ENCODE measurements at places on chromosomes 7 and 10.
A peak's percentile ranks its signal among the peaks of the same experiment; 100 is the strongest.

GRCh38 chr10:56346845-56347415 lies 14.1 kb downstream of the ZWINT start:
- peak; percentile 20 for DNase-seq

DNA sequence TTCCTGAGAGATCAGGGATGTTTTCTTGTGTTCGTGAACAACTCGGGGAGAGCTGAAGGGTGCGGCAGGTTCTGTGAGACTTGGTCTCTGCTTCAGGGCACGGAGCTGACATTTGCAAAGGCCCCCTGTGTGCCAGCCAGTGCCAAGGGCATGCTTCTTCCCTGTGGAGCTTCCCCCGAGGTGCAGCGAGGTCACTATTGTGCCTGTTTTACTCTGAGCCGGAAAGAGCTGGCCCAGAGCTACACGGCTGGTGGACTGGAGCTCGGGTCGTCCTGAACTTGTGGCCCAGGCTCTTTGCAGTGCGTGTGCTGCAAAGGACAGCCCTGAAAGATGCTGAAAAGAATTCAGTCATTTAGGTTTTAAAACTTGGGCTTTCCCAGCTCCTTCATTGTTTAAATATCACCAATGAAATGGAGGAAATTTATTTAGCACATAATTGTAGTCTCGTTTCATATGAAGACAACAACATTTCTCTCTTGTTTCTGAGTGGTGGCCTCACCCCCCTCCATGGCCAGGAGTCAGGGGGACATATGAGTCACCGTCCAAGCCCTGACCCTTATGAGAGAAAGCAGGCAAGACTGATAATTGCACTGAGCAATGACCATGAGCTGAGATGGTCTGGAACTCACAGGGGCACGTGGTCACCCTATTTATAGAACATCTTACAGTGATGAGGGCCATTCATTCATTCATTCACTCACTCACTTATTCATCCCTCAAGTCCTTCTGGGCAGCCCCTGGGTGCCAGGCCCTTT lies 102.6 kb downstream of the PTPRE start:
- DNase-seq, result no peak

DNA sequence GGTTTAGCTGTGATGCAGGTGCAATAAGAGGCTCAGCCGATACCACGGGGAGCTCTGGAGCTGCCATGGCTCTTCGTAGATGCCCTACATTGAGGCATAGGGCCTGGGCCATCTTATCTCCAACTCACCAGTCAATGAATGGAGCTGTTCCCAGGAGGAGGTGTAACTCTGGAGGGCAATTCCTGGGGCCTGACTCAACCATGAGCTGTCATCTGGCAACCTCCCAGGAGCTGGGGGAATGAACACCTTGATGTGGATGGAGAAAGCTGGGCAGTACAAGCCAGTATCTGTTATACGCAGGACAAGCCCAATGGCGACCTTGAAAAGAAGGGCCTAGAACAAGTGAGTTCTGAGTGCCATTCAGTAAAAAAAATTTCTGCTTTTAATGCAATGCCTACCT lies 224.0 kb upstream of the PLXDC2 start:
- DNase-seq, result peak; percentile 6

GRCh38 chr7:95501261-95501832 lies 15.6 kb downstream of the ASB4 start:
- DNase-seq, result no peak

- DNase-seq, result no peak
Observed at GRCh38 chr7:31663072-31663471, 23.9 kb upstream of the PPP1R17 start.

- DNase-seq, result no peak
Observed at GRCh38 chr10:110492069-110492822, 5.5 kb upstream of the DUSP5 start.

GRCh38 chr10:71234970-71235685 lies 22.8 kb downstream of the UNC5B start:
- DNase-seq, result no peak

DNA sequence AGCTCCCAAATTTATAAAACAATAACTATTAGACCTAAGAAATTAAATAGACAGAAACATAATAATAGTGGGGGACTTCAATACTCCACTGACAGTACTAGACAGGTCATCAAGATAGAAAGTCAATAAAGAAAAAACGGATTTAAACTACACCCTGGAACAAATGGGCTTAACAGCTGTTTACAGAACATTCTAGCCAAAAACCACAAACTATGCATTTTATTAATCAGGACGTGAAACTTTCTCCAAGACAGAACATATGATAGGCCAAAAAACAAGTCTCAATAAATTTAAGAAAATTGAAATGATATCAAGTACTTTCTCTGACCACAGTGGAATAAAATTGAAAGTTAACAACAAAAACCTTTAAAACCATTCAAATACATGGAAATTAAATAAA lies 46.4 kb downstream of the ZNF680 start:
- no peak for DNase-seq

DNA sequence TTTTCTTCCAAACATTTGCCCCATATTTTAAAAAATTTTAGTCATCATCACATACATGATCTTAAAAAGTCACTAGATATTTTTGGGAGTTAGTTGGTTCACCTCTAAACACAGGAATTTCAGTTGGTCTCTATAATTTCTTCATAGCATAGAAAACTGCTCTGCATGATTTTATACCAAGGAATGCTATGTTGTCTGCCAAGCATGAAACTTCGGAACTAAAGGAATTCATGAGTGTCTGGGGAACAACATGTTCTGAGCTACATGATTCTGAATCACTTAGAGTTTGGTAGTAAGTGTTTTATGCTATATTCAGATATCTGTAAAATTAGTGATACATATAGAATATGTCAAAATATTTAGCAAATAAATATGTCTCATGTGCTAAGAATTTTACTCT lies 957.8 kb downstream of the GATA3 start:
- no peak for DNase-seq

DNA sequence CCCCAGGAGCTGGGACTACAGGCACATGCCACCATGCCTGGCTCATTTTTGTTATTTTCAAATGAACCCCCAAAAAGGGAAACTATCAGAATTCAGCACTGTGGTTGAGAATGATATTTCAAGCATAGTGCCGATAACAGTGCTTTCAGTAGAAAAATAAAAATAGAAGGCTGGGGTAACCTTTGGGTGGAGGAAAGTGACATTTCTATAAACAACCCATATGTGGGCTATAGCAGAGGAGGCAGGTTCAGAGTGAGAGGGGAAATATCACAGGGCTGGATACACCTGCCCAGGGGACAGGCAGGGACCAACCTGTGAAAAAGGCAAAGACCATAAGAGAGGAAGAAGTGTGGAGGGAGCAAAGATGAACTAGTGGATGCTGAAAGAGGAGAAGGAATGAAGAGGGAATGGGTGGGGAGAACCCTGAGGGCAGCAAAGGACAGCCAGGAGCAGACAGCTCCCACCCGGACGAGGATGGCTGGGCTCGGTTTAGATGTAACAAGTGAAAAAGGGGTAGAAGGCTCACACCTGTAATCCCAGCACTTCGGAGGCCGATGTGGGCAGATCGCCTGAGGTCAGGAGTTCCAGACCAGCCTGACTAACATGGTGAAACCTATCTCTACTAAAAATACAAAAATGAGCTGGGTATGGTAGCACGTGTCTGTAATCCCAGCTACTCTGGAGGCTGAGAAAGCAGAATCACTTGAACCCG lies 56.5 kb downstream of the MAP3K8 start:
- DNase-seq, result no peak

GRCh38 chr7:135151533-135151932 lies 3.7 kb downstream of the TMEM140 start:
- no peak for DNase-seq

DNA sequence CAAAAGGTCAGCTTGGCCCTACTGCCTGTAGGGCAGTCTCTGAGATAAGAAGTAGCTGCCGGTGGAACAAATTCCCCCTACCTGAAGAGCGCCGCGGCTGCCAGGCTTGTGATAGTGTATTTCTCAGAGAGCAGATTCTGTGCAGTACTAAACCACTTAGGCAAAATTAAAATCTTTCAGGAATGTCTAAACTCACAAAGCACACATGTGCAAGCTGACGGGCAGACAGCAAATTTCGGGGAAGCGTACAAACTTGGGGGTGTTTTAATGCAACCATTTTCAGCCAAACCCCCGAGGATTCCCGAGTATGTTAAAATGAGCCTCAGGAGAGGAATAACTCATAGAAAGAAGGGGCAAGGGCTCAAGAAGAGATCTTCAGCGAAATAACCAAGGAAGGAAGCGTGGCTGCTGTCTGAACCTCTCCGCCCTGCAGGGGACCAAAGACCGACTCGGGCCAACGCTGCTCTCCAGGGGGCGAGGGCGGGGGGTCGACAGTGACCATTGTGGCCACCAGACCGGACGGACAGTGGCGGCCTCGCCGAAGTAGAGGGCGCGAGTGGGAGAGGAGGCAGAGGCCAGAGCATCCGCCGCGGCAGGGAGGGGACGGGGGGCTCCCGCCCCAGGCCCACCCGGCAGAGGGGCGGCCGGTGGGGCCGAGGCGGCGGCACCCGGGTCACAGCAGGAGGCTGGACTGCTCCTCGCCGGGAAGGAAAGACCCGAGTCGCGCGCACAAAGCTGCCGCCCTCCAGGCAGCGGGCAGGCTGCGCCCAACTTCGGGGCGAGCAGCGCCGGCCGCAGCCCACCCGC lies 819 bp downstream of the HYCC1 start:
- no peak for DNase-seq

- DNase-seq, result no peak
Observed at GRCh38 chr7:91653286-91653685, 227.2 kb downstream of the MTERF1 start.

- no peak for DNase-seq
Observed at GRCh38 chr7:27590416-27590815, 72.3 kb downstream of the HIBADH start.

DNA sequence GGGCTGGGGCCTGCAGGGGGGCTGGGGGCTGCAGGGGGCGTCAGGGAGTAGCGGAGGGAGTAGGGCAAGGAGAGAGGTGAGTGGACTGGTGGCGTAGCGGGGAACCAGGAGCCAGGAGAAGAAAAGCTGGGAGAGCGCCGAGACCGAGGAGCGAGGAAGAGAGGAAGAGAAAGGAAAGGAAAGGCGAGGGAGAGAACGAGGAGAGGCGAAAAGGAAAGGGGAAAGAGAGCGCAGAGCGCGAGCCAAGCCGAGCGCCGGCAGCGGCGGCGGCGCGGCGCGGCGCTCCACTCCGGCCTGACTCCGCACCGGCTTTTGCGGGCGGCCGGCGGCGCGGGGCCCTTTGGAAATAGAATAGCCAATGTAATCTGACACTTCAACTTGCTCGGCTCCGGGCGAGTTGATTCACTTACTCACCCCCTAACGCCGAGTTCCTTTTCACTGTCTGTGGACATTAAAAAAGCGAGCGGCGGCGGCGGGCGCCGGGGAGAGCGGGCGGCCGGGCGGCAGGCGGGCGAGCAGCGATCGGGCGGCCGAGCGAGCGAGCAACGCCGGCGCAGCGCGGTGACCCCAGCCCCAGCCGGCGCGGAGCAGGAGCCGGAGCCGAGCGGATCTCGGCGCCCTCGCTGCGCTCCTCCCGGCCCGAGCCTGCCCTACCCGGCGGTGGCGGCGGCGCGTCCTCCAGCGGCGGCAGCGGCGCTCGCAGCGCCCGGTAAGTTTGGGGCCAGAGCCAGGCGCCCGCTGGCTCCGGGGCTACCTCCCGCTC lies at the start of gene ZMIZ1:
ZMIZ1 (plus strand) TSS at position 405 of the 763 bp plus-strand sequence. CDS start 132,667 bp downstream, outside the sequence.
- DNase-seq, result peak; percentile 77

DNA sequence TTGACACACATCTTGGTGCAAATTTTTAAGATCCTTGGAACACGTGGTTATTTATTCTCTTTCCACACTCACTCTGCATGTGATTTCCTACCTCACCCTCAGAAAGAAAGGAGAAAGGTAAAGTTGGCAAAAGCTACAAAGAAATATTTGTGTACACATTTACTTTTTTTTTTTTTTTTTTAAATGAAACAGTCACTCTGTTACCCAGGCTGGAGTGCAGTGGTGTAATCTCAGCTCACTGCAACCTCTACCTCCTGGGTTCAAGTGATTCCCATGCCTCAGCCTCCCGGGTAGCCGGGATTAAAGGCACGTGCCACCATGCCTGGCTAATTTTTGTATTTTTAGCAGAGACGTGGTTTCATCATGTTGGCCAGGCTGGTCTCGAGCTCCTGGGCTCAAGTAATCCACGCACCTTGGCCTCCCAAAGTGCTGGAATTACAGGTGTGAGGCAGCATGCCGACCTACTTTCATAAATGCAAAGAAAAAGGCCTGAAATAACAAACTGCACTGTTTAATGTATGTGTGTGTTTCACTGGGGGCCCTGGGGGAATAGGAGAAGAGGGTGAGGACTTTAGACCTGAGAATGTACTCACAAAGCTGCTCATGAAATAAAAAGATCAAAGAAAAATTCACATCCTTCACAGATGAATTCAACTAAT lies 71.6 kb upstream of the GRID1 start:
- no peak for DNase-seq

GRCh38 chr7:33108554-33109004 lies 625 bp downstream of the RP9 start:
- DNase-seq, result no peak

GRCh38 chr7:85479918-85480643 lies 293.2 kb upstream of the SEMA3D start:
- DNase-seq, result no peak

- DNase-seq, result no peak
Observed at GRCh38 chr10:88497913-88498312, 85.2 kb downstream of the RNLS start.

DNA sequence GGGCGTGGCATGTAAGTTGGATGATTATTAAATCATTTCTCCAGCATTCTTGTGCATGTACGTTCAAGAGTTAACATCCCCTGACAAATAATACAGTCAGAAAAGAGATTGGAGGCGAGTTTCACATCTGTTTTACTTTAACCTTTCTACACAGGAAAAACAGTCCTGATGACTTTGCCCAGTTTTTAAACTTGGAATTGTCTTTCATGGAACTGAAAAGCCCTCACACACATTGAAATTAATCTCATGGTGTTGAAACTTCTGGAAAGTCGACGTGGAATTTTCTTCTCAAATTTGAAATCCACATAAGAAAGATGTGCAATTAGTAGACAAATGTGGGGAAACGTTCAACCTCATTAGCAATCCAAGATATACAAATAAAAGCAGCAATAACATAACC lies 31.2 kb upstream of the ZNF438 start:
- DNase-seq, result no peak

- no peak for DNase-seq
Observed at GRCh38 chr10:127283017-127283416, 86.6 kb upstream of the INSYN2A start.

DNA sequence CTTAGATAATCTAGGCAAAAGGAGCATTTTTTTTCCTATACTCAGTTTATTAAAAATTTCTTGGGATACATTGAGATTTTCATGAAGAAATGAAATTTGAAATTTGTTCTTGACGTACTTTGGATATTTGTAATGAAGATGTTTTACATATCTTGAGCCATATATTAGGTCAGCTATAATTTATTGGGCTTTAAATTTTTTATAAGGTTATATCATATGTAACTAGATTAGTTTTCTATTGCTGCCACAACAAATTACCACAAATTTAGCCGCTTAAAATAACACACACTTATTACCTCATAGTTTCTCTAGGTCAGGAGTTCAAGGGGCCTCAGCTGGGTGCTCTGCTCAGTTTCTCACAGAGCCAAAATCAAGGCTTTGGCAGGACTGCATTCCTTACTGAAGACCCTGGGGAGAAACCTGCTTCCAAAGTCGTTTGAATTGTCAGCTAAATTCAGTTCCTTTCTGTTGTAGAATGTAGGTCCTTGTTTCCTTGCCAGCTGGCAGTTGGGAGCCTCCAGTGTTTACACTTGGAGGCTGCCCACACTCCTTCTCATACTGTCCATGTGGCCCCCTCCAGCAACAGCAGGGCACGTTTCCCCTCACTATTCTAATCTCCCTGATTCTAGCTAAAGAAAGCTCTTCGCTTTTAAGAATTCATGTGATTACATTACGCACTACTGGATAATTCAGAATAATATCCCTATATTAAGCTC lies 42.6 kb upstream of the DNAH11 start:
- DNase-seq, result no peak

- no peak for DNase-seq
Observed at GRCh38 chr10:126191192-126191591, 197.1 kb downstream of the ADAM12 start.

All from HS-5 (cell line).